Naive thymus-derived CD4-positive, alpha-beta T cell (primary cell): ENCODE measurements at places on chromosomes 16 and 17. TPM values are rescaled to one million over a fixed set of nuclear protein-coding genes. Genes with fewer than 3 reads are reported as not detected.

DNAH17 gene
- total RNA-seq: 0.24 TPM

DNA sequence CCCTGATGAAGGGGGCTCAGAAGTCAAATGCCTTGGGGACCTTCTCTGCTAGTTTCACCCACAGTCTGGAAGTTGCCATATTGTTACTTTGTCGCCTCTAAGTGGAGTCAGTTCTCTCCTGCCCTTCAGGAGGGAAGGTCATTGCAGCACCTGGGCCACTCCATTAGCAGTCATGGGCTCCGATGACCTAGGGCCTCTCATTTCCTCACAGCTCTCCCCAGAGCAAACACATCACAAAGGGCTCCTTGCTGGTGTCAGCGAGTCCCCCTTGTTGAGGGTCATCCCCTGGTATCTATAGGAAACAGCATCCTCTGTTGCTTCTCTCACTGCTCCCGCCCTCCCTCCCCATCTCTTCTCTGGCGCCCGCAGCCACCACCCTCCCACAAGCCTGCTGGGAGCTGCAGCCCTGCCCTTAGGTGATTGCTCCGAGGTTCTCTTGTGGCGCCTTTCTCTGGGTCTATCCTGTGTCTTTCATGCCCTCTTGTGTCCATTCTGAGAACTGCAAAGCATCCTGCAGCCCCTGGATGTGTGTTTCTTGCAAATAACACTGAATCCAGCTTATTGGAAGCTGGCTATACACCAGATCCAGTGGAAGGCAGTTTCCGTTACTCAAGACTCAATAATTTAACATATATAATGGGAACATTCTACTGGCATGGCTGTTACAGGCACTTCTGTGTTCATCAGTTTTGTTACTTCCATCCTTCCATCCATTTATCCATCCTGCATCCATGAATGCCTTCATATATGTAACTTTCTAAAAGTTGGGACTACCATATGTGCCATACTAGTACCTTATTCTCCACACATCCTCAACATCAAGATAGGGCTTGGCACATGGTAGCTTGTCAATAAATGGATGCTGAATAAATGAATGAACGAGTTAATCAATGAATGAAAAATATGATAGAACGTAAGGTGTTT, 21.2 kb downstream of the PDILT start:
- DNase-seq: peak; percentile 39

- no peak for DNase-seq
Observed at GRCh38 chr16:306911-307370, 24.0 kb downstream of the PDIA2 start.

DNA sequence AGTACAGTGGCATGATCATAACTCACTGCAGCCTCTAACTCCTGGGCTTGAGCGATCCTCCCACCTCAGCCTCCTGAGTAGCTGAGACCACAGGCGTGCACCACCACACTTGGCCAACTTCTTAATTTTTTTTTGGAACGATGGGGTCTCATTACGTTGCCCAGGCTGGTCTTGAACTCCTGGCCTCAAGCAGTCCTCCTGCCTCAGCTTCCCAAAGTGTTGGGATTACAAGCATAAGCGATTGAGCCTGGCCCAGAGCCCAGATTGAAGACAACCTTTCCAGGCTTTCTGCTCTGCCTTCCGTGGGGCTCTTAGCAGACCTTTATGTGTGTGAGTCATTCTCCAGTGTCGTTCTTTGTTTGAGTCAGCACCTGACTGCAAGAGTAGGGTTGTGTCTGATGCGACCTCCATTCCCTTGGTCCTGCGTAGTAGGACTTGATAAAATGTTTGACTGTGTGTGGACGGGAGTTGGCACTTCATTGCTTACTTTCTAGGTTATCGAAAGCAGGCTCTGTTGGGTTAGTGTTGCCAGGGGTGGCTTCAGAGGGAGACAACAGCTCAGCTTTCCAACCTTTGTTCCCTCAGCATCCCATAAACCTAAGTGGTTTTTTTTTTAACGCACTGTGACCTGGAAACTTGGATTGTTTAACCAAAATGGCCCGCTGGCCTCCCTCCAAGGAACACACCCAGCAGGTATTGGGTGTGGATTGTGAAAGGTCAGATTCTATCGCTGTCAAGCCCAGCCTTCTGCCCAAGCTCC, 26.4 kb downstream of the EEF2K start:
- no peak for DNase-seq

DNA sequence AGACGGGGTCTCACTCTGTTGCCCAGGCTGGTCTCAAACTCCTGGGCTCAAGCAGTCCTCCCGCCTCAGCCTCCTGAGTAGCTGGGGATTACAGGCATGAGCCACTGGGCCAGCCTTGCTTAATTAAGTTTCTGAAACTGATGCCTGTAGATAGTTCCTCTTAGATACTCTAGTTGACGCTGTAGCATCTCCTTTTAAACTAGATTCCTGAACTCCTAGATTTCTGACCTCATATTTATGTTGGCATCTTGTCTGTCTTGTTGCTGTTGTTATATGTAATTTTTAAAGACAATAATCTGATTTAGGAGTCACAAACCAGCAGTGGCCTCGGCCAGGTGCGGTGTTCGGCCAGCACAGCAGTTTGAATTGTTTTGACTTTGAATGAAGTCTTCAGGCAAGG, 37.5 kb downstream of the DHRS7B start:
- DNase-seq: no peak

- DNase-seq: no peak
Observed at GRCh38 chr17:28472871-28473497, 460 bp upstream of the SLC13A2 start.

GRCh38 chr16:14309906-14310305, 238.8 kb downstream of the MRTFB start:
- no peak for DNase-seq

- DNase-seq: peak; percentile 70
Observed at GRCh38 chr17:31858642-31859486, at the start of gene COPRS. TSS of gene COPRS (minus strand) at chr17:31859244. CDS start at chr17:31859199, 45 bp downstream.

GRCh38 chr17:83187782-83188311, 108.4 kb downstream of the METRNL start:
- DNase-seq: no peak

DNA sequence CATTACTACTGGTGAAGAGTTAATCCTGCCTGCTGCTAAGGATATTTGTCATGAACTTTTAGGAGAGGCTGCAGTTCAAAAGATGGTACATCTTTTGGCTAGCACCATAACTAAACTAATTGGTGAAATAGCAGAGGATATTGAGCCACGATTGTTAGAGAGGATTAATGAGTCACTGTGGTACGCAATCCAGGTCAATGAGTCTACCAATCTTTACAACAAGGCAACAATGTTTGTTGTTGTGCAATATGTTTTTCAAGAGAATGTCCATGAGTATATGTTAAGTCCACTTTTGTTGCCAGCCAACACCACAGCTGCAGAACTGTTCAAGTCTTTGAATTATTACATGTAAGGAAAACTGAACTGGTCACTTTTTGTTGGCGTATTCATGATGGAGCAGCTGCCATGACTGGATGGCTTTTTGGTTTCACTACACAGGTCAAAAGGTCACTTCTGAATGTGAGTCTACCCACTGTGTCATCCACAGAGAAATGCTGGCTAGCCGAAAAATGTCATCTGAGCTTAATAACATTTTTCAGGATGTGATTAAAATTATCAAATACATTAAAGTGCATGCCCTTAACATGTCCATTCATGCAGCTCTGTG, 402.6 kb upstream of the KIF2B start:
- no peak for DNase-seq
